NCI-H1694 treated with DMSO at 0.1 percent for 48 hours (cell line): ENCODE measurements at places on chromosomes 2 and 18.

DNA sequence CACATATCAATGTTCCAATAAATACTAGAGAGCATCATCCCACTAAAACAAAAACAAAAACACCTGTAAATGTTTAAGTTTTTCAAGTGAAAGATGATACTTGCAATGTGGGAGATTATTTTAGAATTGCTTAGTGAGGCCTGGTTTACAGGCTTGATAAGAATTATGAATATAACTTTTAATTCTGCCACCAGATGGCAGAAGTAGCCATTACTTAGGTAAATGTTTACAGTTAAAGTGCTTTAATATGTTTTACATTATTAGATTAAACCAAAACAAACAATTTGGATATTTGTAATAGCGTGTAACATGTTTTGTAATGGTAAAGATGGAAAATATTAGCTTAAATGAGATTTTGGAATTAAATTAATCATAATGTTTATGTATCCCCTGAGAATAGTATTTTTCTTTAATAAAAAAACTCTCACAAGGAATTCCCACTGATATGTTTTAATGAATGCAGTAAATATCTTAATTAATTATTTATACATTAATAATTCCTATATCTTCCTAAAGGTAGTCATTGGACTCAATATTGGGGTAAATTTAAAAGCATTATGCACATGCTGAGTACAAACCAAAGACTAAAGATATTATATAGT, 522.0 kb downstream of the SPAG16 start:
- peak; percentile 17 for DNase-seq

DNA sequence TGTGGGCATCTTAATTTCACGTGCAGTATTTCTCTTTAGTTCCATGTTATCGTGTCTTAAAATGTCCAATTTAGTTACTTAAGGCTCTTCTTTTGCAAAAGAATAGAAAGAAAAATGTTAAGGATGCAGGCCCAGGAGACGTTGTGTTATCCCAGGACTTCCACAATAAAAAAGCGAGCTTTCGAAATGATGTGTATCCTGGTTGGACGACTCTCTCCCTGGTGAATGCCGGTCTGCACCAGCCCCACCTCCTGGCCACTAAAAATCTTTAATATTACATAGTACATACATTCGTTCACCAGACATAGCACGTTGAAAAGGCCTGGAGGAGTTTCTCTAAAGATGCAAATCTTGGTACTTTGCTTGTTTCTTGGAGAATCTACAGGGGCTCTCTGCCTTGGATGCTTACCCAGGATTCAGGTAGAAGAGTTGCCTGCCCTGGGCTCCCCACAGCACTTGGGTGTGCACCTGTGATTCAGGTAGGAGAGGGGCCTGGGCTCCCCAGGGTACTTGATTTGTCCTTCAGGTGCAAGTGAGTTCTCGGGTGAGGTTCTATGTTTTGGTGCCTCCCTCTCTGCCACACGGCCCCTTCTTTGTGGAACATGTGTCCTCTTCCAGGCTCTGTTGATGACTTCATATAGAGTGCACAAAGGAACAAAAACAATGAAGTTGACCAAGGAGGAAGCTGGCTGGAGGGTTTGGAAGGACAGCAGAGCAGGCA, 26.6 kb downstream of the TWIST2 start:
- DNase-seq, result no peak

DNA sequence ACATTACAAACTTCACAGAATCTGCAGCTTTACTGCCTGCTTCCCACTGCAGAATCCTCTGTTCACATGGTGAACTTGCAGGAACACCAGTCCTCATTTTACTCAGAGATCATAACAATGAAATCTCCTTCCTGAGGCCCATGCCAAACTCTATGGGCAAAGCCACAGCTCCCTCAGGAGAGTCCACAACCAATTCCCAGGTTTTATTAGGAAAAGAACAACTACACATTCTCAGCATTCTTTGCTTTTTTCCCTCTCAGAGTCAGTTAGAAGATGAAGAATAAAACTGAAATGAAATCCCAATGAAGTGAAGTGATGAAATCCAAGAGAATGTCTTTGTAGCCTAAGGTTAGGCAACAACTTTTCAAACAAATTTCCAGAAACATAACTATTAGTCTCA, 233.7 kb downstream of the DSEL start:
- DNase-seq, result no peak

DNA sequence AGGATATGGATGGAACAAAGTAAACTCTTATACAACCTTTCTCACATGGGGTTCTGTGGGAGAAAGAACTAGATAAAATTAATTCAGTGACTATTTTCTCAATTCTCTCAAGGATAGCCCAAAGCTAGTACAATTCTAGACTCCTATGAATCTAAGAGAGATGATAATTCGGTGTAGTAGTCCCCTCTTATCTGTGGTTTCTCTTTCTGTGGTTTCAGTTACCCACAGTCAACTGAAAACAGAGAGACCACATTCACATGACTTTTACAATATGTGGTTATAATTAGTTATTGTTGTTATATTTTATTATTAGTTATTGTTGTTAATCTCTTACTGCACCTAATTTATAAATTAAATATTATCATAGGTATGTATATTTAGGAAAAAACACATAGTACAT, 53.5 kb upstream of the C2orf15 start:
- no peak for DNase-seq

DNA sequence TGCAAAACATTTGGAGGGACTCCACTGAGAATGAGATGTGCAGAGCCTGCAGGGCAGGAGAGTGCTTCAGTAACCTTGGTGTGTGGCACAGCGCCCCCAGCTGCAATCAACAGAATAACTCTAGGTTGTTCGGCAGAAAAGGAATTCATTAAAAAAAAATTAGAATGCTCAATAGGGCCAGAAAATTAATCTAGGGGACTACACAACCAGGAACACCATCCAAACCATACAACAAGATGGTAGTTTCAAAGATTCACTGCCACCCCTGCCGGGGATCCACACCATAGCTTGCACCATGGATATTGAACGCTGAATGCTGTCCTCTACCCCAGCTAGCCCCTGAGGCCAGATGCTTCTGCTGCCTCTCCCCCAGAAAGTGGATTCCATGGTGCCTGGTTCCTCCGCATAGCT, 50.1 kb downstream of the THUMPD2 start:
- peak; percentile 20 for DNase-seq

GRCh38 chr18:21479721-21480120, 120.8 kb downstream of the ESCO1 start:
- no peak for DNase-seq

GRCh38 chr2:916935-917334, 33.7 kb upstream of the SNTG2 start:
- no peak for DNase-seq

- DNase-seq, result no peak
Observed at GRCh38 chr2:106701203-106702022, 184.6 kb downstream of the ST6GAL2 start.

DNA sequence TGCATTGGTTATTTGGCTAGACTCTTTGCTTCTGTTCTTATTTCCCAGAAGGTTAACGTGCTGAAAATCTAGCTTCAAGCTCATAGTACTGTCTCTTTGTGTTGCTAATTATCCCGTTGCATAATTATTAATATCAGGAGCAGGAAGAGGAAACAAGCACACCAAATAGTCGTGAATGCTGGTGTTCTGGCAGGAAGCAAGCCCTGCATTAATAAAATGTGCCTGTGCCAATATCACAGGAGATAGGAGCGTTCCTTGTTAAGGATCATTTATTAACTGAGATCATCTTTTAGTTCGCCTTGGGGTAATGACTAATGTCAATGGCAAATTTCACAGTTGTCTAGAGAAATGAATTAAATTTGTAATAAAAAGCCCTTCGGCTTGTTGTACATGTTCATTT, 893.0 kb upstream of the POU3F3 start:
- DNase-seq, result no peak

- no peak for DNase-seq
Observed at GRCh38 chr2:49080681-49081080, 73.6 kb downstream of the FSHR start.

DNA sequence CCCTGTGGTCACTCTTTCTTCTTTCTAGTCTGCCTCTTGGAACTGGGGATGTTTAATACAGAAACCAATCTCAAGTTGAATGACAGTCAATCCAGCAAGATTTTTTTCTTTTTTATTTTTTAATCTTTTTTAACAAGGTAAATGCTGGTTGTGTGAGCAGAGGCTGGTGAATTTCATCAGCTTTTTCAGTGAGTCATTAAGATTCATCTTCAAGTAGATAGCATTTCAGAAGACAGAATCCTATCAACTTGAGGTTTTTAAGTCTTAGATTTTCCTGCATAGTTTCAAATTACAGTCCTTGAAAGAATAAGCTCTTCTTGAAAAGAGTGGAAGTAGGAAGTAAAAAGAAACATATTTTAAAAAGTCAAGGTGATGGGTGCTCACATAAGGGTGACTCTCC, 12.4 kb downstream of the SLC8A1 start:
- DNase-seq, result no peak

DNA sequence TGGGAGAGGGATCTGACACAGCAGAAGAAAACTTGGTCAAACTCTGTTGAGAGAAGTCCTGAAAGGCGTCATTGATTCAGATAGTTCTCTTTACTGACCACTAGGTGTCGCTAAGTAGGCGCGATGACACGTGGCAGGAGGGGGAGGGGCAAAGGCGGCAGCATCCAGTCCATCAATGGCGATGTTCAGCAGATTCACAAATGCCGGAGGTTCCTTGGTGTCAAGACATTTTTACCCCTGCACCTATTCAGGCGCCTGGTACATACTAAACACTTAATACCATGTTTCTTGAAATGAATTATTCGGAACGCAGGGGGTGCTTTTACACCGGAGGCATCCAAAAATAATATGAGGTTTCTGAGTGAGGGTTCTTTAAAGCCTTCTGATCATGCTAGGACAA, 3.0 kb upstream of the PLEK start:
- peak; percentile 15 for DNase-seq

GRCh38 chr18:30917651-30918050, 124.9 kb downstream of the DSC3 start:
- DNase-seq, result no peak

DNA sequence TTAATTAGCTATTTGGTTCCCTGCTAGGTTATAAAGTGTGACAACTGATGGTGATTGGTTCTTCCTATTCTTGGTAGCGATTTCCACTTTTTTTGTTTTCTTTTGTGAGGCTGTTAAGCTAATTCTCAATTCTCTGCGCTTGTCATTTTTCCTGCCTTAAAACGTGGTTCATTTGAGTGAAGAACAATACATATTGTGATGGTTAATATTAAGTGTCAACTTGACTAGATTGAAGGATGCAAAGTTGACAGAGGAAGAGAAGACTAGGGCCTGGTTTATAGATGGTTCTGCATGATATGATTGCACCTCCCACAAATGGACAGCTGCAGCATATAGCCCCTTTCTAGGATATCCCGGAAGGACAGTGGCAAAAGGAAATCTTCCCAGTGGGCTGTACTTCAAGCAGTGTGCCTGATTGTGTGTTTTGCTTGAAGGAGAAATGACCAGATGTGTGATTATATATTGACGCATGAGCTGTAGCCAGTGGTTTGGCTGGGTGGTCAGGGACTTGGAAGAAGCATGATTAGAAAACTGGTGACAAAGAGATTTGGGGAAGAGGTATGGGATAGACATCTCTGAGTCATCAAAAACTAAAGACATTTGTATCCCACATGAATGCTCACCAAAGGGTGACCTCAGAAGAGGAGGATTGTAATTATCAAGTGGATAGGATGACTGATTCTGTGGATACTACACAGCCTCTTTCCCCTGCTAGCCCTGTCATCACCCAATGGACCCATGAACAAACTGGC, 39.4 kb upstream of the ZNF804A start:
- no peak for DNase-seq

- DNase-seq, result no peak
Observed at GRCh38 chr2:60806988-60807681, 51.1 kb downstream of the PAPOLG start.

DNA sequence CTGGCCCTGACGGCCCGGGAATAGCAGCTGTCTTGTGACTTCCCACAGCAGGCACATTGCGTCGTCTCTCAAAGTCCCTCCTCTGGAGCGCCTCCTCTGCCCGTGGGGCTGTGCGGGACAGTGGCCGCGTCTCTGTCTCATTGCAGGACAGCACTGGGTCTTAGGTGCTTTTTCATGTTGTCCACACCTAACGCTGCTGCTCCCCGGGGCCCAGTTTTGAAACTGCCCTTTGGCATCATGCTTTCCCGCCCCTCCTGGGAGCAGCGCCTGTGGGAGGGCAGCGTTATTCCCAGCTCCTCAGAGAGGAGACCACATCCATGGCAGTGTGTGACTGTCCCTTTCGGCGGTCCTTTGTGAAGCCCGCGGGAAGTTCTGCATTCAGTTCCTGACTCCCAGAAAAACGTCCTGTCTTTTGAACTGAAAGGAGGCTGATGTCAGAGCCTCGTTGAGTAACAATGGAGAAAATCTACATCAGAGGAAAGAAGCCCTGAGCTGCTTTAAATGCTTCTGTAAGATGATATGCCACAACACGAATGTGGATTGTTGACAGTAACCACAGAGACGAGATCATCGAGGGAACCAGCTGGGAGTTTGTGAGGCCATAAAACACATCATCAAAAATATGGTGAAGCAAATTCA, 226.0 kb downstream of the FAM210A start:
- no peak for DNase-seq

DNA sequence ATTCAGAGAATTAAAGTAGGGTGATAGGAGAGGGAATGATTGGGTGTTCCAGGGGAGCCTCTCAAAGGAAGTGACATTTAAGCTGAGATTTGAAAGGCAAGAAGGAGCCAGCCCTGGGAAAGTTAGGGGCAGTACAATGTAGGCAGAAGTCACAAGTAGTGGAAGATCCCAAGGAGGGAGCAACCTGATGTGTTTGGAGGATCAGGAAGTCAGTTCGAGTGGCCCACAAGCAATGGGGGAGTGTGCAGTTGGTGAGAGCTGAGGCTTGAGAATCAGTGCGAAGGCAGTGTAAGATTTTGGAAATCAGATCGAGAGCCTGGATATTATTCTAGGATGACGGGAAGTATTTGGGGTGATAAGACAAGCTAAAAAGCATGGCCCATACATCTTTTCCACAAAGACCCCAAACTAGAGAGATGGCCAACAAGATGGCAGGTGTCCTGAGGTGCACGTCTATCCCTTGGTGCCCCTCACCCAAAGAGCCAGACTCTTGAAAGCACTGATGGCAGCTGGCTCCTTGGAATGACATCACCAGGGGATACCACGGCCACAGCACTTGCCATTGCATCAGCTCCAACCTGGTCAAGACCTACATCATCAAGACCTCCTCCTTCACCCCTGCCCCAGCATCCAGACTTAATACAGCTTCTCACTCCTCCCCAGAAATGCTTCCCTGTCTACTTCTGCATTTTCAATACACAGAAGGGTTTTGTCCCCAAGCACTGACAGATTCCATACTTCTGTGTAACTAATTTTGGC, 127.3 kb downstream of the BCL2 start:
- no peak for DNase-seq
